ENCODE measurements at places on chromosomes 12 and 14.

GRCh38 chr12:23204933-23205778, 580.2 kb downstream of the ETNK1 start:
- DNase-seq = no peak

- DNase-seq = no peak
Measured at GRCh38 chr14:75467763-75468162, 39.9 kb downstream of the JDP2 start.

DNA sequence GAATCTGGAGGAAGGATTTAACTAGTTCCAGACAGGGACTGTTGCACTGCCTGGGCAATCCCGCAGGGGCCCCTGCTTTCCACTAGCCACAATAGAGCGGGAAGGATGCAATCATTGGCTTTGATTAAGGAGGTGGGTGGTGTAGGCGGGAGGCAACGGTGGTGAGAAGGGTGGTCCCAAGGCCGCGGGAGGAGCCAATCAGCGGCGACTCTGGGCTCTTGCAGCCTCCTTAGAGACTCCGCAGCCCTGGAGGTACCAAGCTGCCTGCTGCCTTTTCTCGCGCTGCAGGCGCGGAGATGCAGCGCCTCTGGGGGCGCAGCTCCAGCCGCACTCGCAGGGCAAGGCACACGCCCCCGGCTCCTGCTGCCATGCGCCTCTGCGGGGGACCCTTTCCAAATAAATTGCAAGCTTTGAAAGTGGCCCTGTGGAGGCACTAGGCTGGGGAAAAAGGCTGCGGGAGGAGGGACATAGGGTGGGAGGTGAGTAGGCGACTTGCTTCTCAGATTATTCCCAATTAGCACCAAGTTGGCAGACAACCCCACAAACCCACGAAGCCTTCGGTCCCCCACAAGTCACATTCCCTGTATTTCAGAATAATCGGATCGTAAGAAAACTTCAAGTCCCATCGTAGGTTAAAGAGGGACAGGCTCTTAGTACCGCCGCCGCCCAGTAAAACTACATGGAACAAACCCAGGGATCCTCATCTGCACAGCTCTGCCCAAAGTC, 858 bp upstream of the KCNA1 start:
- DNase-seq = peak; percentile 2

DNA sequence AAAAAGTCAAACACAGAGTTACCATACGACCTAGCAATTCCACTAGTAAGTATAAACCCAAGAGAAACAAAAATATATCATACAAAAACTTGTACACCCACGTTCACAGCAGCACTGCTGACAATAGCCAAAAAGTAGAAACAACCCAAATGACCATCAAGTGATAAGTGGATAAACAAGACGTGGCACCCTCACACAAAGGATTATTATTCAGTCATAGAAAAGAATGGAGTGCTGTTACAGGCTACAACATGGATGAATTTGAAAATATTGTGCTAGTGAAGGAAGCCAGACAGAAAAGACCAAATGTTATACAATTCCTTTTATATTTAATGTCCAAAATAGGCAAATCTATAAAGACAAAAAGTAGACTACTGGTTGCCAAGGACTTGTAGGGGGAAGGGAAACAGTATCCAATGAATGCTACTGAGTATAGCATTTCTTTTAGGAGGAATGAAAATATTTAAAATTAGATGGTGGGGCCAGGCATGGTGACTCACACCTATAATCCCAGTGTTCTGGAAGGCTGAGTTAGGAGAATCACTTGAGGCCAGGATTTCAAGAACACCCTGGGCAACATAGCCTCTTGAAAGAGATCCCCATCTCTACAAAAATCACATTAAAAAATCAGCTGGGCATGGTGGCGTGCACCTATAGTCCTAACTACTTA, 41.9 kb downstream of the SPTLC2 start:
- DNase-seq = no peak

- no peak for DNase-seq
Measured at GRCh38 chr12:97560786-97561618, 98.4 kb downstream of the RMST start.

DNA sequence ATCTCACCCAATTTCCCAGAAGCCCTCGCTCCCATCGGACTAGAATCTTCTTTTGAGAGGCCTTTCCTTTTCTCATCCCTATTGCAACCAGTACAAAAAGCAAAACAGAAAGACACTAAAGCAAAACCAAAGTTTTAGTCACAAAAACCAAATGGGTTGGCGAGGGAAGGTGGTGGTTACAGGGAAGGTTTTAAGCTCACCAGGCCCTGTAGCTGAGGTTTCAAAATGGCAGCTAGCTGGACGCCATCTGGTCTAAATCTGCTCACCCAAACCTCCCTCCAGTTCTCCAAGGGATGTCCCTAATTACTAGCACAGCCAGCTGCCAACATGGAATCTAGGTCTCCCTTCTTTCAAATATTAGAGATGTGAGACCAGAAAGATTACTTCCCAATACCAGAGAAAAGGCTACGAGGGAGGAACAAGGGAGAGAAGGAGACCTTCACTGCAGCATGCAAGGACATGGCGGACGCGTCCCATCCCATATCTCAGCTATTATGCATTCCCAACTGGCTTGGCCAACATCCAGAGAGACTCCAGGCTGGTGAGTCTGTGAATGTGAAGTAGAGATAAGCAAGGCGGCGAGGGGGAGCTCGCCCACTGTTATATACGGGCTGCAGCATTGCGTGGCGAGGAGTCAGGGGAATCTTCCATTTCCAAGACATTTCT, 70.8 kb downstream of the DPF3 start:
- no peak for DNase-seq

DNA sequence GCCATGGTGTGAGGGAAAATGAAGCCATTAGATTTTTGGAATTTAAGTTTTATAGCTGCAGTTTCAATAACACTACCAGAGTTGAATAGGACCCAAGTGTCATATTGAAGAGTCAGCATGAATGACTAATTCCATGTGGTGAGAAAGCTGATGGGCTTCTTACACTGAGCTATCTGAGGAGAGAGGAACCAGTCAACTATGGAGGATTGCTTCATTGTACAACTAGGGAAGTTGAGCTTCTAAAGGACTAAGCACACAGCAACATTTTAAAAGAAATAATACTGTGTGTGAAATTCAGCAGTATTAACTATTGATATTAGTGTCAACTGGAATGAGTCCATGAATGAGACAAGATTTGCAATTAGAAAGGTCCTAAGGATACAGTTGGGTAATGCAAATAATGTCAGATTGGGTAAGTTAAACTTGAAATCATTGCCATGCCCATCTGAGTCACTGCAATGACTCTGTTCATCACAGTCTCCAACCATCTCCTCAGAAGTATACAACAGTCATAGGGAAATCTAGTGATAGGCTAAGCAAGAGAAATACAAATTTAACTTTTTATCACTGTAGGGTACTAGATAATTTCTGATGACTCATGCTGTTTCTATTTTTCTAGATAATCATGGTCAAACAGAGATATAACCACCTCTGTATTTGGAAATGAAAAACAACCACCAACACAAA, 394.2 kb downstream of the FSCB start:
- DNase-seq = no peak

GRCh38 chr12:30739020-30739419, 15.7 kb downstream of the CAPRIN2 start:
- DNase-seq = no peak

GRCh38 chr14:67704484-67705089, 2.9 kb downstream of the RDH12 start:
- no peak for DNase-seq

- no peak for DNase-seq
Measured at GRCh38 chr12:99153293-99153692, 494.3 kb upstream of the GARIN6 start.

- no peak for DNase-seq
Measured at GRCh38 chr14:28515571-28515970, 251.0 kb upstream of the FOXG1 start.

DNA sequence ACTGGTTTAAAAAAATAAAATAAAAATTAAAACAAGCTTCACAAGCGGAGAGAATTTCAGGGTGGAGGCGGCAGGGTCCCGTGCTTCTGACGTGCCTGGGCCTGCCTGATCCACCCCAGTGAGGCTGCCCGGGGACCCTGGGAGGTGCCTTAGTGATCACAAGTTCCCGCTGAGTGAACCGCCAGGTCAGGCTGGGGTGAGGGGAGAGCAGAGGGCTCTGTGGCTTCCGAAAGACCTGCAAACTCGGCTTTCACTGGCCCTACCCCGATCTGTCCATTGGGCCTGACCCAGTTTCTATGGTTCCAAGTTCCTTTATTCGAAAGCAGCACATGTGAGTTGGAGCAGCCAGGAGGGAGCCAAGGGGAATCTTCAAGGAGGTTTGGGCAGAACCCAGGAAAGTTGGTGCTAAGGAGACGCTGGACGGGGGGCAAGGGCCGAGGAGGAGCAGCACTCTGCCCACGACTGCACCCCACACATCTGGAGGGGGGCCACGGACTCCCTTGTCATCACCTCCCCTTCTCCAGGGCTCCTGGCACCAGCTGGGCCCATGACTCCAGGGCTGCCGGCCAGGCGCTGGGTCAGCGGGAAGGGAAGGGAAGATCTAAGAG, 12.9 kb downstream of the MMP14 start:
- no peak for DNase-seq

GRCh38 chr12:9243999-9244649, 35.9 kb upstream of the PZP start:
- no peak for DNase-seq

- no peak for DNase-seq
Measured at GRCh38 chr12:1369938-1370500, 224.4 kb downstream of the FBXL14 start.

Data from stimulated activated CD4-positive, alpha-beta T cell treated with anti-CD3 and anti-CD28 coated beads, Interleukin-4, amount 100 ng/mL, for 4 hours (primary cell).